ENCODE measurements at places on chromosomes 4 and X. TPM values are rescaled to one million over a fixed set of nuclear protein-coding genes. Genes with fewer than 3 reads are reported as not detected.

DNA sequence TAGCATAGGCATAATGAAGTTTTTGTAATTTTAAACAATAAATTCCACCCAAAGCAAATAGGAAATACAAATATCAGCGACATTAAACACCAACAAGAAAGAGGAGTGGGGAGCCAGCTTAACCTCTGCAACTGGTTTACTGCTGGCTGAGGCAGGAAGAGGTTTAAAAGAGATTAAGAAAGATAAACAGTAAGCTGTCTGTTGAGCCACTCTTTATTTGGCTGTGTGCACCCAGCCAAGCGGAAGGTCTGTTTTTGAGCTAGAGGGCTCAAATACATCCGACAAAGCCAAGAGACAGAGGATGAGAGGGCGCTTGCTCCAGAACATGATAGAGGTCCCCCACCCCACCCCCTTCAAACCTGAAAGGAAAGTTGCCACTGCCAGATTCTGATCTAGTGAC, 191.4 kb downstream of the MGST2 start:
- DNase-seq = no peak

DNA sequence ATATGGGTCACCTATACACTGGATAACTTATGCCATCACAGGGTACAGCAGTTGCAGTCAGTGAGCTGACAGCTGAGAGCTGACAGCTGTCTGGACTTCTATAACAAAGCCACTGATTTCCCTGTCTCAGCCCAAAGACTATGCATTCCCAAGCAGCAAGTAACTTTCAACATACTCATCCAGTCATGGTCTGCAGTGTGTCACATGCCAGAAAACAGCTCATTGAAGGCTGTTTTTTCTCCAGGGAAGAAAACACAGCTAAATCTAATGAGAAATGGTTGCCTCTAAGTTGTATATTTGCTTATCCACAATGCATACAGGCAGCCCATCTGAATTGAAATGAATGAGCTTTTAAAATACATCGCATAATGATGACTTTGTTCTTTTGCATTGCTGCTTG, 6.3 kb downstream of the KIAA1210 start:
- DNase-seq = no peak

- DNase-seq = no peak
These were observed 60.9 kb downstream of the SPATA18 start for GRCh38 chr4:52111995-52112394.

DNA sequence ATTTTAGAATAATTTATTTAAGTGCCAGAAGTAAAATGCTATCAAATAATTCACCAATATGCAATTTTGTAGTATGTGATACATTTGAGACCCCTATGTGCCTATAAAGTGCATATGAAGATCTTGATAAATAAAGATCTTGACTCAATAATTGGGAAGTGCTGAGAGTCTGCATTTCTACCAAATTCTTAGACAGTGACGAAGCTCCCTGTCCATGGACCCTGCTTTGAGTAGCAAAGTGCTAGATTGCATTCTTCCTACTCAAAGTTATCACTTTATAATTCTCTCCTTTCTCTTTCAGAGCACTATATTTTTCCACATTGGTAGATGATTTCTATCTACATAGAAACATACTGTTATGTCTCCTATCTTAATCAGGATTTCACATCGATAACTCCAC, 1393.9 kb downstream of the ARAP2 start:
- no peak for DNase-seq

Gene PROM1
- 8.0 TPM for total RNA-seq

Measured in aorta (tissue), 5 donors.